ENCODE measurements at places on chromosomes 11 and 22.

DNA sequence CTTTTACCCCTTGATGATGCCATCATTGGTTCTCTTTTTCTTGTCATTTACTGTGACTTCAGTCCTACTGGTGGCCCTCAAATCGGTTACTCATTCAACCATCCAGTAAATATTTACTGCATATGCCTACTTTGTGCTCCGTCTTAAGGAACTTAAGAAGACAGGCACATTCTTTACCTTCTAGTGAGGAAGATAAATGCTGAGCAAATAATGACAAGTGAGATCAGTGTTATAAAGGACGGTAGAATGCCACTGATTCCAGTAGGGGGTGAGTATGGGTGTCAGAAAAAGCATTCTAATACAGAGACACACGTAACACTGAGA, 1.6 kb downstream of the ANKRD42 start:
- DNase-seq: no peak

DNA sequence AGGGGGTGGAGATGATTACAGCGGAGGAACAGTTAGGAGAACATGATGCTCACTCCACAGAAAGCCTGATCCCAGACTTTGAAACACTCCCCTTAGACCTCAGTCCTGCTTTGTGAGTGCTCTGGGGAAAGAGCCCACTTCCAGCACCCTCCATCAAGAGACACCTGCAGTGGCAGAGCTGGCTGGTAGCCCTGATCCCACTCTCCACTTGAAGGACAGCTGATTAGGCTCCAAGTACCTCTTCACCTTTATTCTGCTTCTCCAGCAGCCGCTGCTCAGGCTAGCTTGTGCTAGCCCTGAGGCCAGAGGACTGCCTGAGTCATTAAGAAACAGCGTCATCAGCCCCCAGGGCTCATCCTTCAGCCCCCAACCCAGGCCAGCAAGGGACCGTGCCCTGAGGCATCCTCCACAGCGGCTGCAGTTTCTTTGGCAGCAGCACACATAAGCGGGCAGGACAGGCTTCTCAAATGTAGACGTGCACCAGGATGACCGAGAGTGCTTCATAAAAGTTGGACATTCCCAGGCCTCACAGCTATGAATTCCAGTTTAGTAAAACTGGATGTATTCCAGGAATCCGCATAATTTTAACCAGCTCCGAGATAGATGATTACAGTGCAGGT, 146.0 kb upstream of the TBCEL start:
- DNase-seq: no peak

DNA sequence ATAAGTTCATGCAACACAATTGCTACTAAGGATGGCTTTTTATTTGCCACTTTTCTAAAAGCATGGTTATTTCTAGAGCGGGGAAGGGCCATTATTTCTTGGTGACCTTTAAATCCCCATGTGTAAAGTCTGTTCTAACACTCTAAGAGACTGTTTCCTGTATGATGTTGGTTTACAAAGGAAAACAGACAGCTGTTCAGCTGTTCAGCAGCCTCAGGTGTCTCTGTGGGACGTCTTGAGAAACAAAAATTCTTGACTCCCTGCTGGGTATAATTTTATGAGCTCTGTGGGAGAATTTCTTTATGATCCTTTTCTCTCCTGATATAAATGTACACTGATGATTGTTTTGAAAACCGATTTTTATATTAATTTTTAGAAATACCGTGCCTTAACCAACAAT, 13.9 kb downstream of the MUC15 start:
- no peak for DNase-seq

GRCh38 chr11:92154611-92155010, 70.0 kb upstream of the FAT3 start:
- no peak for DNase-seq

DNA sequence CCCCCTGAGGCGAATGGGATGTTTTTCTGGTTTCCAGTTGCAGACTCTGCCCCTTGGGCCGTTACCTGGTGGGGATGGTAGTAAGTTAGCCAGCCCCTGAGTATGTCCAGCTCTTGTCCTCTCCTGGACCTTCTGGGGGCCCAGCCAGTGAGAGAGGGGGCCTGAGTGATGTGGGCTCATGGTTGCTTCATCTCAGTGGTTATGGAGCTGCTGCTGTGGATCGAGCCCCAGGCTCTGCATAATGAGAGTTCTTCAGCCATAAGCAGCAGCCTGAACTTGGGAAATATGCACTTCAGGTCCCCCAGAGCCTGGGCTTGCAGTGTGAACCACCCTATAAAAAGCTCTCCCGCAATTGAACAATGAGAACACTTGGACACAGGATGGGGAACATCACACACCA, 5.9 kb downstream of the TMPRSS13 start:
- DNase-seq: no peak

GRCh38 chr11:46944356-46945075, 8.0 kb downstream of the CSTPP1 start:
- no peak for DNase-seq

DNA sequence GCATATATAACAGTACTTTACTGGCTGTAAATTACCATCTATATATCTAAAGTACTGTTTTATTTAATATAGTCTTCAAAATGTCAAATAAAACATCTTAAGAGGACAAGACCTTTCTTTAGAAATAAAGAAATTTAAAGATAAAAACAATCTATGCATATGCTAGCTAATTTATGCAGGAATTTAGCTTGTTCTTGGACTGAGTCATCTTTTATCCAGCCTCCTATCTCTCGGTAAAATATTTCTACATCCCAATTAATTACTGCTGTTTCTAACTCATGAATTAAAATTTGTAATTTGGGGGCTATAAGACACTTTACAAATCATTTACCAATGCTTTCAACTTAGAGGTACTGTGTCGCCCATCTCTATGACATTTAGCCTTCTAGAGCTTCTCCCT, 72.8 kb upstream of the DDI1 start:
- DNase-seq: no peak

- no peak for DNase-seq
Measured at GRCh38 chr22:47164514-47165337, 402.3 kb downstream of the TBC1D22A start.

DNA sequence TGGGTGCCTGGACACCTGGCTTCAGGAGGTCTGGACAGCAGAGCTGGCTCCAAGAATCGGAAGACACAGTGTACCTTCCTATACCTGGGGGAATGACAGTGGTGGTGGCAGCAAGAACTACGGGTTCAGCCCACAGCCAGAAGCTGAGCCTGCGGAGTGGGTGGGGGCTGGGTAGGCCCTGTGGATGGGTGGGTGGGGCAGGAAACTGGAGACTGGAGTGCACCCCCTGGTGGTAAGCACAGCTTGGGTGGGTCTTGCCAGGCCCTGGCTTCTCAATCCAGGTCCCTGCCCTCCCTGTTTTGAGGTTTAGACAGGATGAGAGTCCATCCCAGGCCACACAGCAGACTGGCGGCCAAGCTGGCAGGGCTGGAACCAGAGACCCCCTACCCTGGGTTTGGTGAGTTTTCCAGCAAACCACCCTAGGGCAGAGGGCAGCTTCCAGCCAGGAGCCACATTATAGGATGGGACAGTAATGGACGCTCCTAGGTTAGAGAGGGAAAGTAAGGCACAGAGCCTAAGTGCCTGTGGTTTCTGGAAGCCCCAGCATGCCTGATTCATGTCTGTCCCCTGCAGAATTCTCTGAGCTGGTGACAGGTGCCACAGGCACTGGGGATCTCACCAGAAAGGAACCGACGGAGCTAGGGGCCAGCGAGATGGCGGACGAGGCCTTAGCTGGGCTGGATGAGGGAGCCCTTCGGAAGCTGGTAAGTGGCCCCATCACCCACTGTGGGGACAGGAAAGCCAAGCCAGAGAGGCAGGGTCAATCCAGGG, 1.7 kb downstream of the SMTN start:
- no peak for DNase-seq

DNA sequence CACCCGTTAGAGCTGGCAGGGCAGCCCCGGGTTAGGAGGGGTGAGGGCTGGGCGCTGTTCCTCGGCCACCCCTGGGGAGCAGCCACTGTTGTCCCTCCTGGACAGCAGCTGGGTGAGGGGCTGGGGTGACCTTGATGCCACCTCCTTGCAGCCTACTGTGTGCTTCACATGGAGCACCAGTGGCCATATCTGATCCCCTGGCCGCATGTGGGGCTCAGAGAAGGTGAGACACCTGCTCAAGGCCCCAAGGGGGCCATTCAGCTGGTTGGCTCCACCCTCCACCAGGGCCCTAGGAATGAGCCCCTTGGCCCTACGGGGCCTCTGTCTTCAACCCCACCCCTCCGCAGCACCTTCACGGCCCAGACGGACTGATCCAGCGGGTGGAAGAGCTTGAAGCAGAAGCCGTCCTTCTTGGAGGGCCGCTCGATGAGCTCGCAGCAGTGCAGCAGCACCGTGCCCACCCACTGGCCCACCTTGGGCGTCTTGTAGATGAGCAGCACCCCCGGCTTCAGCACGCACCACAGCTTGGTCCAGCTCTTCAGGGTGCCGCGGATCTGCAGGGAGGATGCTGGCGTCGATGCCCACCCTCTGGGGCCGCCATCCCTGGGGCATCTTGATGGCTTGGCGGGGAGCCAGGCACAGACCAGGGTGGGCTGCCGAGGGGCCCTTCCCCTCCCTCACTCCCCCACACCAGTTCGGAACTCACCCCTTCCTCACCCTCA, 44.9 kb downstream of the OSBPL5 start:
- DNase-seq: no peak

DNA sequence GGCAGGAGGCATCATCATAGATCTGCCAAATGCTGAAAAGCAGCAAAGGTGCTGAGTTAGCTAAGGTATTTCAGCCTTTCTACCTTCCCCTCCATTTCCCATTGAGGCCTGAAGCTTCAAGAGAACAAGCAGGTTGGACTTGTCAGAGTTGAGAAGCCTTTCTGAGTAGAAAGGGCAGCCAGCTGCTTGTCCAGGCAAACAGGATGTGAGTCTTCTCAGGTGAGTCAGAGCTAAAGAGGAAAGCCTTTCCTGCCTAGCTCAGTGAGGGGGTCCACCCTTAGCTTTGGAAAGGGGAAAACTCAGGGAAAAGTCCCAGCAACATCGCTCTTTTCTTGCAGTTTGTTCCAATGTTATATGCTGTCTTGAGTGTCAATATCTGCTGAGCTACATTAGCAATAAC, 13.2 kb upstream of the MPZL2 start:
- DNase-seq: no peak

Measured in stimulated activated CD8-positive, alpha-beta memory T cell treated with anti-CD3 and anti-CD28 coated beads, Interleukin-2, amount 100 ng/mL, for 1 hour (primary cell).